Activated naive CD8-positive, alpha-beta T cell treated with anti-CD3 and anti-CD28 coated beads, Interleukin-2, amount 10 ng/mL, durations not matched to agents 7 days and 5 days (primary cell): ENCODE measurements at places on chromosomes 13 and 19. TPM values are rescaled to one million over a fixed set of nuclear protein-coding genes. Genes with fewer than 3 reads are reported as not detected.

Gene RGS9BP
- total RNA-seq: 0.47 TPM

Gene KIR3DL1
- 0.23 TPM for total RNA-seq

Gene SEMA6B
- 1.00 TPM for total RNA-seq

Gene OBI1
- total RNA-seq: 17.5 TPM

GRCh38 chr19:42850981-42851717, 28.4 kb downstream of the PSG1 start:
- DNase-seq: no peak

DNA sequence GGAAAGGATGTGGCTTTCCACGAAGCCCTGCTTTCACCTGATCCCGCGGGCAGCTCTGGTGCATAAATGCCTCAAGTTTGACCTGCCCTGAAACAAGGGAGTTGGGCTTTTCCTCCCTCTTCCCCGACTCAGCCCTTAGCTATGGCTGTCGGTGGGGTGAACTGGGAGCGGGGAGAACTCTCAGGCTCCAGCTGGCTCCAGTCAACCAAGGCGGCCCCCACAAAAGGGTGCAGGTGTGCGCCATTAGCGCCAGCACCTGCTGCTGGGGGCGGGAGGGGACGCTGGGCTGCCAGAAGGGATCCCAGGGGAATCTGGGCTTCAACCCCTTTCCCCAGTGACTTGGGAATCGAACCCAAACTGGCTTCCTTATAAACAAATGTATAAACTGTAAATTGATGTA, 7.1 kb upstream of the DHRS12 start:
- DNase-seq: no peak

DNA sequence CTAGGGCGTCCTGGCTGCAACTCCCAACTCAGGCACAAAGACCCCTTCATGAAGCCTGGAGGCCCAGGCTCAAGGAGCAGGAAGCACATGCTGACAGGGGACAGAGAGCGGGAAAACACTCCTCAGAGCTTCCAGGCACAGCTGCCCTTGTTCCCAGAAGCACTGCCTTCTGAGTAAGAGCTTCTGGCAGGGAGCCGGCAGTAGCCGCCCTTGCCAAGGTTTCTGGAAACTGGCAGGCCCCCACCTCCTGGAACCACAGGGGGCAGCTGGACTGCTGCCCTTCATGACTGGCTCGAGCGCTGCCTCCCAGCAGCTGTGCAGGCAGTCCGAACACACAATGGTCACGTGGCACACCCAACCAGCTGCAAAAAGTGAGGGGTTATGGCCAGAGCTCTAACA, 33.6 kb upstream of the EPHX3 start:
- DNase-seq: no peak

DNA sequence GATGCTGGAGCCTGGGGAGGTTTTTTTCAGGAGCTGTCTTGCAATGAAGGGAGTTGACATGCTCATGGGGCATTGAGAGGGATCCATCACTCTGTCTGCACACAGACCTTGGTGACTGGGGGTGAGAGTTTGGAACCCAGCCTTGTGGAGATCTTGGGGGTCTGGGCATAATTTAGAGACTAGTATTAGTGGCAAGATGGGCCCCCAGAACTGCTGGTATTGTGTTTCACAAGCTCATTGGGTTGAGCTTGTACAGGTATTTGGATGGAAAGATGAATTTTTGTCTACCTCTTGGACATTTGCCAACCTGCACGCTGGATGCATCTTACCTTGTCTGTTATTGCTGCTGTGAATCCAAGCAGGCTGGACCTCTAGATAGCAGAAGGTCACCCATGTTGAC, at the start of gene OR2Z1:
OR2Z1 (plus strand) TSS at position 301 of the 400 bp plus-strand sequence. CDS start 9,395 bp downstream, outside the sequence.
- no peak for DNase-seq
